ENCODE measurements at places on chromosomes 1 and 21.

GRCh38 chr1:182955596-182956588, 2.9 kb upstream of the SHCBP1L start:
- no peak overlapping the region for H3K4me3 ChIP-seq
- no peaks in the 10 kb centered on the region for H3K36me3 ChIP-seq
- H3K27me3 ChIP-seq: no peaks in the 10 kb centered on the region
- H3K4me1 ChIP-seq: no peaks in the 10 kb centered on the region
- no peak for DNase-seq
- no peak overlapping the region for H3K27ac ChIP-seq

GRCh38 chr1:216700779-216701178, 22.4 kb downstream of the ESRRG start:
- no peak overlapping the region for H3K4me3 ChIP-seq

GRCh38 chr1:248849152-248849551, 9.7 kb downstream of the ZNF692 start:
- no peak for DNase-seq
- no peak overlapping the region for H3K27ac ChIP-seq
- H3K4me1 ChIP-seq: no peaks in the 10 kb centered on the region
- peaks cover 76% of the 10 kb centered on the region for H3K36me3 ChIP-seq
- H3K27me3 ChIP-seq: no peaks in the 10 kb centered on the region
- no peak overlapping the region for H3K4me3 ChIP-seq

DNA sequence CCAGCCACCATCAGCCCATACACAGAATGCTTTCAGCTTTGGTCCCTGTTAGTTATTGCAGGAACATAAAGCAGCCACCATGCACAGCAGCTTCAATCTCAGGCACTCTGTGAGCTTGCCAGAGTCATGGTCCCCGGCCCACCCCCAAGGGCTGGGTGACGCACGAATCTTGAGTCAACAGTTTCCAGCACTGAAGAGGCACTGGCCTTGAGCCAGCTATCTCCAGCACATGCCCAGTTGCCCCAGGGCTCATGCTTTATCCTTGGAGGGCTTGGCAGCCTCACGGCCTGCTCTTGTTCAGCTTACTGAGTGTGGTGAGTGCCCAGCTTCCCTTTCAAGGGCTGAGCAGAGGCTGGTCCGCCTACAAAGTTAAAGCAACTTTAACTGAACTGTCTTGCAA, 200.7 kb upstream of the RAB4A start:
- no peaks in the 10 kb centered on the region for H3K4me1 ChIP-seq
- no peak overlapping the region for H3K4me3 ChIP-seq
- H3K36me3 ChIP-seq: no peaks in the 10 kb centered on the region
- no peak for DNase-seq
- H3K27me3 ChIP-seq: no peaks in the 10 kb centered on the region

GRCh38 chr1:223147873-223148272, 4.8 kb upstream of the TLR5 start:
- no peaks in the 10 kb centered on the region for H3K27me3 ChIP-seq
- no peak for DNase-seq
- H3K27ac ChIP-seq: no peak overlapping the region
- H3K36me3 ChIP-seq: no peaks in the 10 kb centered on the region
- H3K4me3 ChIP-seq: no peak overlapping the region
- no peaks in the 10 kb centered on the region for H3K4me1 ChIP-seq

DNA sequence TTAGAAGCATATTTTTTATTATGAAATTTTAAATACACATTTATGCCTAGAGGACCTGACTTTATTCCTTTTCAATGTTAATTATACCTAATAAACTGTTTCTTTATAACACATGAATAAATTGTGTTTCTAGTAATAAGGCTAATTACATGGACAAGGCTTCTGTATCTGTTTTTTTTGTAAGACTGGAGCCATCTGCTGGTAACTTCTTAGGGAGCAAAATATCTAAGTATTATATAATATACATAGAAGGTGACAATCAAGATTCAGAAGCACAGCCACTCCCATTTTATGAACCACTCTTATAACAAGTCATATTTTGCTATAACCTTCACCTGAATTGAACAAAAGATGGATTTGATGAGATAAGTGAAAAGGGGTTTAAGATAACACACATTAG, 84.2 kb downstream of the LBR start:
- H3K36me3 ChIP-seq: no peaks in the 10 kb centered on the region
- no peak for DNase-seq
- H3K4me1 ChIP-seq: peaks cover 10% of the 10 kb centered on the region
- H3K27ac ChIP-seq: no peak overlapping the region
- no peaks in the 10 kb centered on the region for H3K27me3 ChIP-seq

GRCh38 chr1:3431266-3431665, 23.2 kb upstream of the ARHGEF16 start:
- no peak overlapping the region for H3K27ac ChIP-seq
- DNase-seq: no peak
- H3K27me3 ChIP-seq: no peaks in the 10 kb centered on the region
- H3K4me3 ChIP-seq: no peak overlapping the region

- no peak overlapping the region for H3K4me3 ChIP-seq
- DNase-seq: no peak
- H3K27ac ChIP-seq: no peak overlapping the region
- no peaks in the 10 kb centered on the region for H3K4me1 ChIP-seq
Measured at GRCh38 chr1:197890936-197891335, 11.5 kb upstream of the C1orf53 start.

DNA sequence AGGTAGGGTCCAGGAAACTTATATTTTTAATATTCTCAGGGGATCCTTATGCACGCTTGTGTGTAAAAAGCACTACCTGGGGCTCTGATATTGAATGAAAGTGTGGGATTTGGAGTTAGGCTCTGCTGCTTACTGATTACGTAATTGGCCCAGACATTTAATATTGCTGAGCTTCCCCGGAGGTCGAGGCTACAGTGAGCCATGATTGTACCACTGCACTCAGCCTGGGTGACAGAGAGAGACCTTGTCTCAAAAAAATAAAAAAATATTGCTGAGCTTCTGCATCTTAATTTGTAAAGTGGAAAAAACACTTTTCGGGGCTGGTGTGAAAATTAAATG, 62.2 kb upstream of the KIF26B start:
- no peaks in the 10 kb centered on the region for H3K27me3 ChIP-seq
- H3K36me3 ChIP-seq: peaks cover 5% of the 10 kb centered on the region
- no peak for DNase-seq
- H3K4me3 ChIP-seq: no peak overlapping the region

DNA sequence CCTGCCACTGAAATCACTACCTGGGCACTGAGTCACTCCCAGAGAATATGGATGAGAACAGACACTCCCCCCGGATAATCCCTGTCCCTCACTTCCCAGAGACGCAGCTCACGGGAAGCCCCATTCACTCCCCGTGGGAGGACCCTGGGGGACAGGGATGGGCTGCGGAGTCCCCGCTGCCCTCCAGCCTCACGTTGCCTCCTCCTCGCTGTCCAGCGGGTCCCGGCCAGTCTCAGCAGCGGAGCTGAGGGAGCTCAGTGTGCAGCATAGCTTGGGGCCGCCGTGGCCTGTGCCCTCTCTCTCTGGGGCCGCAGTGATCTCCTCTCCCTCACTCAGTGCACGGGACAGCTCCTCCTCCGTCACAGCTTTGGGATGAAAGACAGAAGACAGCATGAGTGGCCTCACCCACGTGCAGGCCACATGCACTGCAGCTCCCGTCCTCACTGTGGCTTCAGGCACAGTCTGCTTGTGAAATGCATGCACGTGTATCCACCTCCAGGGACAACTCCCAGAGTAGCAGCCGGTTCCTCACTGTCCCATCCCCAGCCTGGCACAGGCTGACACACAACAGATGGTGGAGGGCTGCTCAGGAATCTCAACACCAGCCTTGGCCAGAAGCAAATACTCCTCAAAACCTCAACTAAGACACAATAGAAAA, 7.4 kb downstream of the CFAP410 start:
- no peak overlapping the region for H3K4me3 ChIP-seq
- peaks cover 2% of the 10 kb centered on the region for H3K4me1 ChIP-seq
- peaks cover 2% of the 10 kb centered on the region for H3K27me3 ChIP-seq

DNA sequence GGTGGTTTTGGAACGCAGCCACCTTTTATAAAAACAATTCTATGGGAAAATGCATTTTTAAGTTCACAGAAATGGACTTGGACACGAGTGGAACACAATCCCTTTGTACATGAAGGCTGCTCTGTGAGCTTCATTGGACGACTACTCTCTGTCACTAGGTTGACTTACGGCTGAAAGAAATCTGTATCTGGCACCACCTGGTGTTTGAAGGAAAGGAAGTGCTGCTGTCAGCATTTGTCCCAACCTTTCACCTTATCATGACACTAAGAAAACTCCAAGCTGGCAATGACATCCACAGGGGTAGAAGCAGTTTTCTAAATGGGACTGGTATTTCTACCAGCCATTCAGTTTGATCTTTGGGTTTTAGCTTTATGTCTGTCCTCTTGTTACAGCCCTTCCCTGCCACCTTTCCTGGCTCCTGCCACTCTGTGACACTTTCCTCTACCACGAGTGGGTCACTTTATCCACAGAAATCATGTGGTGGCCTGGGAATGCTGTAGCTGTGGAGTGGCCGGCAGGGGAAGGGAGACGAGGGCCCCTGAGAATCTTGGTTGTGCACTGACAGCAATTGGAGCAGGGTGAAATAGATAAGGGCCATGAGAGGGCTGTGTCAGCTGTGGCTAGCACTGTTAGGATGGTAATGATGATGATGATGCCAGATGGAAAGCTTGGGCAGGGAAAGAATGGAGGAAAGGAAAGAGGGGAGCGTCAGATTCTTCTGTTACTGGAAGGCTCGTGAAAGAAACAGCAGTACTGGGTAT, 85.2 kb downstream of the TBX19 start:
- H3K4me1 ChIP-seq: no peaks in the 10 kb centered on the region
- H3K36me3 ChIP-seq: no peaks in the 10 kb centered on the region
- no peak overlapping the region for H3K4me3 ChIP-seq
- H3K27me3 ChIP-seq: no peaks in the 10 kb centered on the region
- no peak overlapping the region for H3K27ac ChIP-seq

- H3K27ac ChIP-seq: no peak overlapping the region
- peaks cover 6% of the 10 kb centered on the region for H3K4me1 ChIP-seq
- H3K36me3 ChIP-seq: peaks cover 6% of the 10 kb centered on the region
- H3K4me3 ChIP-seq: no peak overlapping the region
Measured at GRCh38 chr1:235106457-235106856, 22.2 kb downstream of the TOMM20 start.

GRCh38 chr21:44996501-44996921, 56.7 kb downstream of the SLX9 start:
- H3K4me1 ChIP-seq: peaks cover 2% of the 10 kb centered on the region
- H3K27ac ChIP-seq: no peak overlapping the region
- H3K4me3 ChIP-seq: no peak overlapping the region
- H3K36me3 ChIP-seq: no peaks in the 10 kb centered on the region
- DNase-seq: no peak

GRCh38 chr1:189463166-189463565, 1014.5 kb downstream of the BRINP3 start:
- H3K27me3 ChIP-seq: no peaks in the 10 kb centered on the region
- H3K36me3 ChIP-seq: no peaks in the 10 kb centered on the region
- no peak overlapping the region for H3K4me3 ChIP-seq
- no peaks in the 10 kb centered on the region for H3K4me1 ChIP-seq
- no peak for DNase-seq
- no peak overlapping the region for H3K27ac ChIP-seq

DNA sequence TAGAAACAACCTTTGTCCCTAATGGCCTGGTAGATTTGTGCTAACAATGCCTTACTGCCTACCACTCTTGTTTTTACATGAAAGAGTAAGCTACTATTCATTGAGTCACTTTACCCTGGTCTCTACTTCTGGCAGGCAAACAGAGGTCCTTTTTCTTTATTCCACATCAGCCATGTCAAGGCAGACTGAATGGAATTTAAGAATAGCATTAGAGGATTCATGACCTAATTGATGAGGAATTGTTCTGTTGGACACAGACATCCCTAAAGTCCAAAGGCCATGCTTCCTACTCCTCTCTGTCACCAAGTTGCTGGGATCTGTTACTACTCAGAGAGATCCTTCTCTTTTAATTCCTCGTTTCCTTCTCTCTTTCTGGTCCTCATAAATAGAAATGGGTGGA, 229.1 kb upstream of the ZP4 start:
- H3K27me3 ChIP-seq: no peaks in the 10 kb centered on the region
- DNase-seq: no peak
- no peak overlapping the region for H3K4me3 ChIP-seq
- H3K36me3 ChIP-seq: no peaks in the 10 kb centered on the region

DNA sequence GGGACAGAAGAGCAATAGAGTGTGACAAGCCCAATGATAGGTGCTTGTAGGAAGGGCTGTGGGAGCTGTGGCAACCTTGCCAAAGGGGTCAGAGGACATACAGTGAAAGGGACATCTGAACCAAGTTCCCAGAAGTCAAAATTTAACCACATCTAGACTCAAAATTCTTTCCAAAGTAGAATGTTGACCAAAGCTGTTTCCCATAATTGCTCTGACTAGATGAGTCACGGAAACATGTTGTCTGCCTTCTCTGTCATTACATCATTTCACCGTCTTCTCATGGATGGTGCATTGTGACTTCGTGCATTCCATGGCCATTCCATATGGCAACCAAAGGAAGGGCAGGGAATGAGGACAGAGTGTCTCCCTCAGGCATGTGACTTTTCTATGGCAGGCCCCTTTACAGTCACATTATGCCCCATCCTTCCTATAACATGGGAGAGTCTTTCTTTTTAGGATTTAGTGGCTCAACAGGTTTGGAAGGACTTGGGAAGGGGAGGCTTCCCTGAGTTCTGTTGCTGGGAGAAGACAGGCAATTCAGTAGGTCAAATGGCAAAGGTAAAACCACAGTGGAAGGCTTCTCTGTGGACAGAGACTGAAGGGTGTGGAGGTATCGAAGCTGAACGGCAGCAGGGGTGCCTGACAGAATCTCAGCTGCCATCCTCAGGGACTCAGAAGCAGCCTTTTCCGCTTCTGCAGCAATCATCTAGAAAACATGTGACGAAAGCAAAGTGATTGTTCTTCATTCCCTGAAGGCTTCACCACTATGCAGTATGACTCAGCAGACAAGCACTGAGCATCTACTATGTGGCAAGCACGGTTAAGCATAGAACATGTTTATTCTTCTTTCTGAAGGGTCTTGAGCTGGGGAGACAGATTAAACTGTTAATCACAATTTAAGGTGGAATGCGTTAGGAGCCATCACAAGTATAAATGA, 24.7 kb downstream of the NPHS2 start:
- no peak for DNase-seq
- no peak overlapping the region for H3K4me3 ChIP-seq
- no peaks in the 10 kb centered on the region for H3K27me3 ChIP-seq
- H3K27ac ChIP-seq: no peak overlapping the region

- H3K4me1 ChIP-seq: peaks cover 6% of the 10 kb centered on the region
- no peak overlapping the region for H3K4me3 ChIP-seq
- DNase-seq: no peak
- H3K27me3 ChIP-seq: no peaks in the 10 kb centered on the region
- no peak overlapping the region for H3K27ac ChIP-seq
- H3K36me3 ChIP-seq: no peaks in the 10 kb centered on the region
Measured at GRCh38 chr1:2380816-2381591, 10.3 kb downstream of the MORN1 start.

DNA sequence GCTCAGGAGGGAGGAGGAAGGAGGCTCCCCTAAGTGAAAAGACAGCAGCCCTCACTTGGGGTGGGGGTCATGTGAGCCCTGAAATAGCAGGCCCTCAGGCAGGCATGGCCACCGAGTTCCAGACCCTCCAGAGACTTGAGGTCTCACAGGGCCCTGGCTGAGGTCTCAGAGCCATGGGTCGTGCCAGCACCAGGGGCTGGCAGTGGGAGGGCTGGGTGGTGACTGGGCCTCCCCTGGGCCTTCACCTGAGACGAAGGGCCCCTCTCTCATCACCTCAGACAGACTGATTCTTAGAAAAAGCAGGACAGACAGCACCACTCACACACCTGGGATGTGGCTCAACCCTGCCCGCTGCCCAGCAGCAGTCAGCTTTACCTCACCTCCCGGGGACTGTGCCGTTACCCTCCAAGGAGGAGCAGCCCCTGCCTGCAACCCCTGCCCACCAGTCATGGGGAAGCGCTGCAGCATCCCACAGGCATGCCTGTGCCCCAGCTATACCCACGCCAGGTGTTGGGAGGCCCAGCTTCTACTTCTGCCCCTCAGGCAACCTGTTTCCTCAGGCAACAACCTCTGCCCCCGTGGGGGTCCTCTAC, 42.6 kb upstream of the LRP8 start:
- no peaks in the 10 kb centered on the region for H3K4me1 ChIP-seq
- no peaks in the 10 kb centered on the region for H3K27me3 ChIP-seq
- H3K27ac ChIP-seq: no peak overlapping the region

Measured in neuronal stem cell (in vitro differentiated cells).